Amniotic stem cell (primary cell): ENCODE measurements at places on chromosomes 1 and 21.

- DNase-seq, result no peak
Observed at GRCh38 chr1:94617134-94617805, 75.7 kb upstream of the F3 start.

DNA sequence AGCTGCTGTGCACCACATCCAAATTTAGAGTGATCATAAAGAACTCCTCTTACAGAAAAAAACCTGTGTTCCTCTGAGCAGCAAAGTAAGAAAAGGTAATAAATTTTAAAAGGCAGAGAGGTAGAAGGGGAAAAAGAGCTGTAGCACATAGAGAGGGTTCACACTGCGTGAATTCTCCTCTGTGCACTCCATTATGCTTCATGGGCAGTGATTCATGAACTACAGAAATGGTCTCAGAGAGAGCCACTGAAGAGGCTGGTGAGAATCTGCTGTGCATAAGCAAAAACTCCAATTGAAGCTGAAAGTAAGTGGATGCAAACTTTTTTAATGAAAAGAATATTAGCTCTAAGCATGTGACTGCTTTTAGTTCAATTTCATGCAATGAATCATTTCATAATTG, 65.0 kb downstream of the CRB1 start:
- DNase-seq, result no peak

GRCh38 chr1:112674440-112674985, at the start of gene MOV10:
Gene MOV10, plus strand, starts transcription at chr1:112674659. Its CDS starts 254 bp downstream, at chr1:112674913.
- DNase-seq, result peak; percentile 49

- no peak for DNase-seq
Observed at GRCh38 chr1:243882276-243882675, 32.2 kb upstream of the AKT3 start.
